ENCODE measurements at places on chromosomes 1 and 21. TPM values are rescaled to one million over a fixed set of nuclear protein-coding genes. Genes with fewer than 3 reads are reported as not detected.

- peak; percentile 17 for DNase-seq
- H3K27me3 ChIP-seq, result no peaks in the 10 kb centered on the region
- no peaks in the 10 kb centered on the region for H3K36me3 ChIP-seq
- H3K4me1 ChIP-seq, result peaks cover 6% of the 10 kb centered on the region
- no peak overlapping the region for H3K27ac ChIP-seq
- H3K4me3 ChIP-seq, result no peak overlapping the region
These were observed 65.0 kb upstream of the PRDX6 start for GRCh38 chr1:173411835-173412742.

CR1 gene
- not detected for total RNA-seq

DNA sequence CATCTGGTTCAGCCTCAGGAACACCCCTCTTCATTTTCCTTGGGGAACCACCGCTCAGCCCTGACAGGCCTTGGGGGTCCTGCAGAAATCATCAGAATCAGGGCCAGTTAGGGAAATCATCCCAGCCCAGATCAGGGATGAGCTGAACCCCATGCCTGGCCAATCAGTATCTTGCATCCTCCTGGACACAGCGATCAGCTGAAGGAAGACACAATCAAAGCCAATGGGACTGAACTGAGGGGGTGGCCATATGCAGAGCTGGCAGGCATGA is 395.4 kb downstream of the MATN1 start:
- H3K27me3 ChIP-seq, result peaks cover 29% of the 10 kb centered on the region
- no peaks in the 10 kb centered on the region for H3K4me1 ChIP-seq
- DNase-seq, result no peak
- no peak overlapping the region for H3K27ac ChIP-seq
- H3K4me3 ChIP-seq, result no peak overlapping the region

TMCC2 gene
- total RNA-seq, result 0.80 TPM

- no peak for DNase-seq
- H3K27ac ChIP-seq, result no peak overlapping the region
- H3K4me1 ChIP-seq, result no peaks in the 10 kb centered on the region
- no peaks in the 10 kb centered on the region for H3K27me3 ChIP-seq
These were observed 14.5 kb upstream of the GBP3 start for GRCh38 chr1:89037186-89037585.

SLC44A3 gene
- total RNA-seq, result 11.0 TPM

- no peaks in the 10 kb centered on the region for H3K4me1 ChIP-seq
- H3K27ac ChIP-seq, result no peak overlapping the region
- H3K27me3 ChIP-seq, result no peaks in the 10 kb centered on the region
- H3K36me3 ChIP-seq, result no peaks in the 10 kb centered on the region
These were observed 28.6 kb upstream of the PLEKHG5 start for GRCh38 chr1:6519935-6520671.

Data from PC-9 (cell line).